GM13977 (cell line): ENCODE measurements at places on chromosomes 7 and 10.

GRCh38 chr10:104706886-104707285, 65.8 kb downstream of the SORCS3 start:
- no peak for DNase-seq

DNA sequence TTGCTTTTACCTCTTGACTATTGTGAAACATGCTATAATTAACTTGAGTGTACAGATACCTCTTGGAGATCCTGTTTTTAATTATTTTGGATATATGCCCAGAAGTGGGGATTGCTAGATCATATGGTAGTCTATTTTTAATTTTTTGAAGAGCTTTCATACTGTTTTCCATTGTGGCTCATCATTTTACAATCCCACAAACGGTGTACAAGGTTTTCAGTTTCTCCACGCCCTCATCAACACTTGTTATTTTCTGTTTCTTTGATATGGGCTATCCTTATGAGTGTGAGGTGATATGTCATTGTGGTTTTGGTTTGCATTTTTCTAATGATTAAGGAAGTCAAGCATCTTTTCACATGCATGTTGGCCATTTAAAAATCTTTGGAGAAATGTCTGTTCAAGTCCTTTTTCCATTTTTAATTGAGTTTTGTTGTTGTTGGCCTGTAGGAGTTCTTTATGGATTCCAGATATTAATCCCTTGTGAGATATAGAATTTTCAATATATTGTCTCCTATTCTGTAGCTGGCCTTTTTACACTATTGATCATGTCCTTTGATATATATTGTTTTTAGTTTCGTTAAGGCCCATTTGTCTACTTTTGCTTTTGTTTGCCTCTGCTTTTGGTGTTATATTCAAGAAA, 7.5 kb downstream of the AGK start:
- DNase-seq = peak; percentile 36

DNA sequence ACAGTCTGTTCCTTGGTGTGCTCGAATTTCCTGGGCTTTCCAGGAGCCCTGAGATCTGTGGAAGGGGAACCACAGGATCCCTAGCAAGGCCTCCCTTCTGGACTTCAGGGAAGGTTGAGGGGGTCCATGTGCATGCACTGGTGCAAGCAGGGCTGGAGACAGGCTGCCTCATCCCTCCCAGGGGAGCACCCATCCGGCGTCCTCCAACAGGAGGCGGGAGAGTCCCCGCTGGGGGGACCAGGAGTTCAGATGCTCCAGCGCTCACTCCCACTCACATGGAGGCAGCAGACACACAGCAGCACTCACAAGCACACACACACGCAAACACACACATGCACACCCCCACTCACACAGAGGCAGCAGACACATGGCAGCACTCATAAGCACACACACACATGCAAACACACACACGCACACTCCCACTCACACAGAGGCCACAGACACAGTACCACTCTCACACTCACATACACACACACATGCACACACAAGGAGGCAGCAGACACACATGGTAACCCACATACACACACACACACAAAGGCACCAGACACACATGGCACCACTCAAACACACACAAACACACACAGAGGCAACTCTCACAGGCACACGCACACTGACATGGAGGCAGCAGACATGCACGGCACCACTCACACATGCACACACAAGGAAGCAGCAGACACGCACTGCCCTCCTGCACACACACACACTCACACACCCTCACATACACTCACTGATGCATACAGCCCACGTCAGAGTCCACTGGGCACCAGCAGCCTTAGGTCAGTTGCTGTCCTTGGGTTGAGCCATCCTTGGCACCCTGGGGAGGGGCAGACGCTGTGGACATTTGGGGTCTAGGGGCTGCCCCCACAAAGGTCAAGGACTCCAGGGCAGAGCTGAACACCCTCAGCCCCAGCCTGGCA, 247.0 kb upstream of the PPP2R2D start:
- no peak for DNase-seq

GRCh38 chr10:112907893-112908292, 42.2 kb upstream of the TCF7L2 start:
- DNase-seq = no peak

DNA sequence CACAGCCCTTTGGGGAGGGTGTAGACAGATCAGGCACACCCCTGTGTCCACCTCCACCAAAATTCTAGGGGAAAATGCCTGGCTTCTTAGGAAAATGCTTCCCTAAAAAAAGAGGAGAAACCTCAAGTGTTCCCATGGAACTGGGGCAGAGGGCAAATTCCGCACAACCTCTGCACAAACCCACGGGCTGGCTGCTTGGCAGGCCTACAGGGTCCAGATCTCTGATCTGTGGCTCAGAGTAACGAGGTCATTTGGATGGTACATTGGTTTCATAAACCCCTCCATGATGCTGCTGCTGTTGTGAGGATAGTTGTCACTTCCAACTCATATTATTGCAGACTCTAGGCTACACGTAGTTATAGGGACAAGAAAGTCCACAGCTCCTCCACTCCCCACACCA, 16.0 kb downstream of the LGI1 start:
- no peak for DNase-seq

DNA sequence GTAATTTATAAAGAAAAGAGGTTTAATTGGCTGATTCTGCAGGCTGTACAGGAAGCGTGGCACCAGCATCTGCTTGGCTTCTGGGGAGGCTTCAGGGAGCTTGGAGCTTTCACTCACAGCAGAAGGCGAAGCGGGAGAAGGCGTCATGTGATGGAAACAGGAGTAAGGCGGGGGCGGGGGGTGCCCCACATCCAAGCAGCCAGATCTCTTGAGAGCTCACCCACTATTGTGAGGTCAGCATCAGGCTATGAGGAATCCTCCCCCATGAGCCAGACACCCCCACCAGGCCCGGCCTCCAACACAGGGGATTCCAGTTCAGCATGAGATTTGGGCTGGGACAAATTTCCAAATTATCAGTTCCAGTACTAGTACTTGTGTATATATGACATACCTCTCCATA, 46.2 kb downstream of the WDR37 start:
- no peak for DNase-seq

DNA sequence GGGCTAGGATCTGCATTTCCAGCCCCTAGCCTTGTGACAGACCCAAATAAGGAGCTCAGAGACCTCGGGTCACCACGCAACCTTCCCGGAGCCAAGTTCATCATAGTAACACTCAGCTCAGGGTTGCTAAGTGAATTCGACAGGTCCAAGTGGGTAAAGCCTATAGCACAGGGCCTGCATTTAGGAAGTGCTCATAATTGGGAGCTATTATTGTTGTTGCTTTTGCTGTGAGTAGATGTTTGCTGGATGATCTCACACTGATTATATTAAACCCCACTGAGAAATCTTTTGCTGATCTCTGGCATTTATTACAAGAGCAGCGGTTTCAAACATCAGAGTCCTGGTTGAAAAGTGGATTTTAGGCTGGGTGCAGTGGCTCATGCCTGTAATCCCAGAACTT, 20.3 kb upstream of the SAR1A start:
- DNase-seq = no peak

- no peak for DNase-seq
Observed at GRCh38 chr10:99791831-99792230, 9.4 kb downstream of the ABCC2 start.

GRCh38 chr10:123512901-123513775, 153.0 kb upstream of the GPR26 start:
- DNase-seq = no peak

DNA sequence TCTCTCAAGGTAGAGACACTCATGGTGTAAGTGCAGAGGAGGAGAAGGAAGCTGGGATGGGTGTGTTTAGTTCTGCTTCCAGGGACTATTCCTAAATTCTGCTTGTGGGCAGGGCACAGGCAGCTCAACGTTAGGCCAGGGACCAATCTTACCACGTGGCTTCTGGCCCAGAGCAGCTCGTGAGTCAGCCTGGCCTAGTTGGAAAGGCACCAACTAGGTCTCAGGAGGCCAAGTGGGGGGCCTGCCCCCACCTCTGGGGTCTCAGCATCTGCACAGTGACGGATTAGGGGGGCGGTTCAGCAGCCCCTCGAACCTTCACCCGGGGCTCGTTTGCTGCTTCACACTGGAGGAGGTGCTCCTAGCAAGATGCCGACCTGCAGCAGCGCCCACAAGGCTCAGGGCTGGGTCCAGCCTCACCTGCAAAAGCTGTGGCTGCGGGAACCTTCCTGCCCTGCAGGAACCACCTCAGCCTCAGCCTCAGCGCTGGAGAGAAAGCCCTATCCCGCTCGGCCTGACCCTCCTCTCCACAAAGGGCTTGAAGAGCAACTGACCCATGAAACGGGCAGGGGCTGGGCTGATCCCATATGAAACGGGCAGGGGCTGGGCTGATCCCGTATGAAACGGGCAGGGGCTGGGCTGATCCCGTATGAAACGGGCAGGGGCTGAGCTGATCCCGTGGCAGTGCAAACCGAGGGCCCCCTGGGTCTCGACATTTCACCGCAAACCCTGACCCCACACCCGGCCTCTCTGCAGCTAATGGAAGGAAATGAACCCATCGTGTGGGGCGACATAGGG, 447.4 kb downstream of the DNAJB6 start:
- DNase-seq = no peak

GRCh38 chr7:75640201-75640600, 98.5 kb downstream of the HIP1 start:
- no peak for DNase-seq

DNA sequence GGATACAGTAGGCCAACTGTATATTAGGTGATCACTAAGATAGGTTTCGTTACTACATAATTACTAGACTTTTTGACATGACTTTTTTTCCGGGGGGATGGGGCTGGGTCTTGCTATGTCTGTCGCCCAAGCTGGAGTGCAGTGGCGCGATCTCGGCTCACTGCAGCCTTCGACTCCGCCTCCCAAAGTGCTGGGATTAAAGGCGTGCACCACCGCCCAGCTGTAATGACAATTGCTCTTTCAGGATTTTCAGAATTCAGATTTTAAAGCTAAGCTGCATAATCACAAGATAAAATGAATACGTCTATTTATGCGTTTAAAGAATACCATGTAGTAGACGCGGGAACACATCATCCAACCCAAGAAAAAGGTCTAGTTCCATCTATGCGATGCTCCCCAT, 982 bp downstream of the IDI1 start:
- no peak for DNase-seq

DNA sequence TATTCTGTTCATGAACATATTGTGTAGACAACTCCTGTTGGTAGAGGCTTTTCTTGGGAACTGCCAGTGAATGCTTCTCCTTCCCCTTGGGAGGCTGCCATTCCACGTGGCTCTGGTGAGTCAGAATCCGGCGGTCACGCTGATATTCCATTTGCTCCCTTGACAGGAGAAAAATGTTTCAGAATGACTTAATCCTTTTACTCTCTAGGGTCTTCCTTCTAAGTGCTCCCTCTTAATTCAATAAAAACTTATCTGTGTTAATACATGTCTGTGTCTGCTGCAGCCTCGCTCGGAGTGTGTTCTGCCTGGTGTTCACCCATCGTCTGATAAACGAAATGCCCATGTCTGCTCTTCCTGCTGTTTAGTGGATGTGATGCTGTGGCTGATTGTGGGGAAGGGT, 278.6 kb downstream of the ARHGAP12 start:
- no peak for DNase-seq

DNA sequence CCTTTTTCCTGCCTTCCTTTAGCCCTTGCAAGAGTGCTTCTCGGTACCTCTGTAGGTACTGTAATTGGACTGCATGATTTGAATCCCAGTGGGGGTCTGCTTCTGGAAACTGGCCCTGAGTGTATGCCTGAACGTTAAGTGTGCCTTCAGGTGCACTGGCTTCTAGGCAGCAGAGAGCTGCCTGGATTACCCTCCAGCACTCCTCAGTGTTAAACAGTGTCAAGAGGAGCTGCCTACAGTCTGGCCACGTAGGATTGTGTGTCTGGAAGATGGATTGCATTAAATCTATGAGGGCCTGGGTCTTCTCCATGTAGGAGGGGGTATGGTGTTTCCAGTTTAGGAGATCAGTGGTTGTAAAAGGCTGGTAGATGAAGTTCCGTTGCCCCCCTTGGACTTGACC, 103.7 kb downstream of the TRIM24 start:
- DNase-seq = no peak

DNA sequence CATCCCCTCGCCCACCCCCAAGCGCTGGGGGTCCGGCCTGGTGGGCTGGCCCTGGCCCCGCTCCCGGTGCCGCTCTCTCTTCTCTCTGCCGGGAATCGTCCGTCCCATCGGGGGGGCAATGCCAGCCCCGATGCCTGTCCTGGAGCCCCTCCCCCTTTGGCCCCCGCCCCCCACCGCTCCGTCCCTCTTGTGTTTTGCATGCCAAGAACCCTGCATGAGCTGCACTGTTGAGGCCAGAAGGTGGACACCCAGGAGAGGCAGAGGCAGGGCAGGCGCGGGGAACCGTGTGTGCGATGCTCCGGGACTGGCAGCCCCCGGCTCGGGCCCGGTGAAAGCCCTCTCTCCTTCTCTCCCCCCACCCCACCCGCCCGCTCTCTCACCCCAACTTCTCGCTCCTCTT, 22.1 kb upstream of the HSPB1 start:
- no peak for DNase-seq

- DNase-seq = no peak
Observed at GRCh38 chr10:34813626-34814222, 1.4 kb downstream of the PARD3 start.
